ENCODE measurements at places on chromosomes 11 and 22.

DNA sequence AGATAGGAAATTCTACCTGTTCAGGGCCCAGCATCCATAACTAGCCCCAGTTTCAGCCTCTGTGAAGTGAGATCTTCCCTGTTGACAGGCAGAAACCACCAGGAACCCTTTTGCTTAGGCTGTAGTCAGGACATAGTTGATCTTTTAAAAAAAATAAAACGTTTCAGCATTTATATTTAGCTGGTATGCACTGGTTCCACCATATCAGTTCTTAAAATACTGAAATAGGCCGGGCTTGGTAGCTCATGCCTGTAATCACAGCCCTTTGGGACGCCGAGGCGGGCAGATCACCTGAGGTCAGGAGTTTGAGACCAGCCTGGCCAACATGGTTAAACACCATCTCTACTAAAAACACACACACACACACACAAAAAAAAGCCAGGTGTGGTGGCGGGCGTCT lies 35.3 kb downstream of the GALNT18 start:
- no peak for DNase-seq

- no peak for DNase-seq
These were observed 28.6 kb downstream of the APOL5 start for GRCh38 chr22:35746248-35746647.

- no peak for DNase-seq
These were observed 875.7 kb upstream of the ANO3 start for GRCh38 chr11:25456211-25456610.

GRCh38 chr11:109197656-109198055 lies 224.3 kb upstream of the C11orf87 start:
- no peak for DNase-seq

DNA sequence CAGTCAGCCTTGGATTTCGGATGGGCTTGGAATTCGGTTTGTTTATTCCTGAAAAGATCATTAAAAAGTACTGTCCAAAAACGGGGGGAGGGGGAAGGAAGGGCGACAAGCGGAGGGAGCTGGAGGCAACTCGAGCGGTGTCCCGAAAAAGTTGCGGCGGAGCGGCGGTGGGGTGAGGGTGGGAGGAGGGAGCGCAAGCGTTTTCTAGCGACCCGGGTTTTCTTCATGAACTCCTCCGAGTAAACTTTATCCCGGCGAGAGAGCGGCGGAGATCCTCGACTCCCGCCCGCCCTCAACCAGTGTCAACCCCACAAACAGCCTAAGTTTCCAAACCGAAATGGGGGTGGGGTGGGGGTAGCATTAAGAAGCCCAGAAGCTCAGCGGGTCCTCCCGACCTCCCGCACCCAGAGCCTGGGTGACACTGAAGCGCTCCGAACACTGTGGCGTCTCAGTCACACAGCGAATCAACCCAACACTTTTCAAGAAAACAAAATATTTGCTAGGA lies 133.0 kb upstream of the C11orf58 start:
- DNase-seq = no peak
